Globus pallidus (tissue), 1 donor: ENCODE measurements at places on chromosomes 13 and 19.

DNA sequence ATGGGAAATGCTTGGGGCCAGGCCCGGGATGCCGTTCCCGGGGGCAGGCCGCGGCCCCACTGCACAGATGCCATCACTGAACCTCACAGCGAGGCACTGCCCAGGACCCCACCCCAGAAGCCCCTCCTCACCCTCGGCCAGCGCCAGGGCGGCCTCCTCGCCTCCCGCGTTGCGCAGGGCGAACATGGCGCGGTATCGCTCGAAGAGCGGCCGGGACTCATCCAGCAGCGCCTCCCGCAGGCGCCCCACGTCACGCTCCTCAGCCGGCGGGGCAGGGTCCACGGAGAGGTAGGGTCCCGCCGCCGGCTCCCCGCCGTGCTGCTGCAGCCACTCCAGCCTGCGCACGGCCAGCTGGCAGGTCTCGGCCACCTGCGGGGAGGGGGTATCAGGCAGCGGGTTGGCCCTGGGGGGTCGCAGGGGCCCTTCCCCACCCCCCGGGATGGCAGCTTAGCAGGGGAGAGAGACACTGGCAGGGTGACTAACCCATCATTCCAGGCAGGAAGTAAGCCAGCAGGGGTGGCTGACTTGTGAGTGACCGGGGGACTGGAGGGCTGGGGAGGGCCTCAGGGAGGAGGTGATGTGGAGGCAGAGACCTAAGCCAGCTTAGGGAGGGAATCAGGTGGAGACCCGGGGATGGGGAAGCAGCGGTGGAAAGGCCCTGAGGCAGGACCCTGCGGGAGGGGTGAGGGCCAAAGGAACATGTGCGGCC is 8.2 kb downstream of the DOHH start:
- DNase-seq = no peak

GRCh38 chr13:23848019-23848418 is 41.2 kb downstream of the MIPEP start:
- DNase-seq = no peak

DNA sequence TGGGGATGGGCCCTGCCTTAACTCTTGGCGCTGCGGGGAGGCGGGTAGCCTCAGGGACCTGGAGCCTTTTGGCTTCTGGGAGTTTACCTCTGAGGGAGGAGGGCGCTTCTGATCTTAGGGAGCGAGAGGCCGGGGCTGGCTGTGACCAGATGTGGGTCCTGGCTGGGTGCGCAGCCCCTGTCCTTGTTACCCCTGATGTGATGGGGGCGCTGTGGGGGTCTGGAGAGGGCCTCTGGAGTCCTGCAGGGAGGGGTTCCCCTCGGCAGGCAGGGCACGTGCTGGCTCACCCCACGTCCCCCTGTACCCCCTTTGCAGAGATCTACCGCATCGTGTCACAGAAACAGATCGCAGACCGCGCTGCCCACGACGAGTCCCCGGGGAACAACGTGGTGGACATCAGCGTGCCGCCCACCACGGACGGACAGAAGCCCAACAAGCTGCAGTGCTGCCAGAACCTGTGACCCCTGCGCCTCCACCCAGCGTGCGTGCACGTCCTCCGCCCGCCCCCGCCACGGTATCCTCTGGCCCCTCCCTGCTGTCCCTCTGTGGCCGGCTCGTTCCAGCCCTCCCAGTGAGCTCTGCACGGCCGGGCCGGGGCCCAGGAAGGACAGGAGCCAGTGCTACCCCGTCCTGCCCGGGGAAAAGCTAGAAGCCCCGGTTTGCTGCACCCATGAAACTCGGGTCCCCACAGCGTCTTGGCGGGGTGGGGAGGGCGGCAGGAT is 9.8 kb upstream of the MARCHF2 start:
- no peak for DNase-seq

- DNase-seq = no peak
Observed at GRCh38 chr13:48741377-48741776, 87.6 kb downstream of the CYSLTR2 start.

DNA sequence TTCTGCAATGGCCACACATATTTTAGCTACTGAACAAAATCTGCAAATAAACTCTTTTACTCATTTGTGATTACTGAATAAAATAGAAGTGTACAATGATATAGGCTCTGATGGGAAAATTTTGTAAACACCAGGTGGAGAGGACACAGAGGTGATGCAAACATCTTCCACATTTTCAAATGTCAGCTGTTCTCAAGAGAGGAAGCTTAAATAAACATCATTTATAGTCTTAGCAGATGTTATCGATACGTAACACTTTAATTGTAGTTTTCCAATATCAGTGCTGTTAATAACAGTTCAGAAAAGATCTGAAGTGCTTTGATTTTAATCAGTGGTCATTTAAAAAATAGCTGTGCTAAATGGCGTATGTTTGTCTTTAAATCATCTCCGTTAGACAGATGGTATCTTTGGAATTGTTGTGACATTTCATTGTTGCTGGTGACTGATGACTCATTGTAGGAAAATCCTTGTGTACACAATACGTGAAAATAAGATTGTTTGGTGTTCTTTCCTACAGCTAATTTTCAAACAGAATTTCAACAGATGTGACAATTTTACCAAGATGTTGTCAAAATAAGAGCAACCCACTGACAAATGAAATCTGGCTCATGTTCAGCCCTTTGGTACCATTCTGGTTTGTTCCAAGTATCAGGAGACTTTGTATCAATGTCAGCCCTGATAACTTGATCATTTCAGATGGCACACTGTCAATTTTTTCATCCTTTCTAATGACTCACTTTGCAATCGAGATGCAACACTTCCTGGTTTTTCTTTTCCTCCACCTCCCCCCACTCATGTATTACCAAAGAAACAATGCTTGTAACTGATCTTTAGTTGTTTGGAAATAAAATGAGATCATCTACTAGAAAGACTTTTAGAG is 516.0 kb downstream of the DCT start:
- DNase-seq = no peak

DNA sequence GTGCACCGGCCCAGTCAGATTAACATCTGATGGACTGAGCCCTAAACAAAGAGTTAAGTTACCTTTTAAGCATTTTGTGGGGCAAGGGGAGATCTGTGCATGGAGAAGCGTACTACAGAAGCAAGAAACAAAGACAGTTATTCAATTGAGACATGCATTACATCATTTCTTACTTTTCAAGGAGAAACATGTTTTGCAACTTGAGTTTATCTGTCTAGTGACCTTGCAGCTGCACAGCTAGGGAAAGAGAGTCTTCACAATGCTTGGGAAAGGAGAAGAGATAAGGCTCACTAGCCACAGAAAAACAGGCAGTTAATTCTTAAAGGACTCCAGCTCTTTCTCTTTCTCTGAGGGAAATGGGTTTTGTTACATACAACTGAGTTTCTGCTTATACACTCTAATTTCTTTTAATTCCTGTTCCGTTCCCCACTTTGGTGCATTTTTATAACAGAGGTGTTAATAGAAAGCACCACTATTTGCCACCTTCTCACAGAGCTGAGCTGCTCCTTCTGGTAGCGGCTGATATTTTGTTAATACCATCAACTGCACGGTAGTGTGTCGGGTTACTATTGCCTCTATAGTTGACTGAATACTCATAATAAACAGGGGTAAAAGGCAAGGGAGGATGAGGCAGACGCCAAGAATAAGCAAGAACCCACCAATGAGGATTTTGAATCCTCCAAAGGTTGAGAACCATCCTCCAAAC is 55.9 kb downstream of the ZNF431 start:
- no peak for DNase-seq
